ENCODE measurements at places on chromosomes 1 and 21. TPM values are rescaled to one million over a fixed set of nuclear protein-coding genes. Genes with fewer than 3 reads are reported as not detected.

GRCh38 chr1:47555306-47555705, 117.5 kb downstream of the FOXD2 start:
- no peak for DNase-seq

DNA sequence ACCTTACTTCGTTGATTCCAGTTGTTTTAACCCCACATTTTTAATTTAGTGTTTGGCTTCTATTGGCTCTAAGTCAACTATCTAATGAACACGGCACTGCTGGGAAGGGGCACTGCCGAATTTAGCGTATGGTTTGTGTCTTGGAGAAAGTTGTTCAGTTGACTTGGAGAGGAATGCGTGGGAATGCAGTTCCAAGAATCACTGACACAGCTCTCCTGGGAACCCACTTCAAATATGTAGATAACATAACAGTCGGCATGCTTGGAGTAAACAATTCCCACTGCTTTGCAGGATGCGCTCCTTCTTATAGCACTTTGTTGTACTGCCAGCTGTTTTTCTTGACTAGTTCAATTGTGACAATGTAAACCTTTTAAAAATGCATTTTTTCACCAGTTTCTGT, 104.3 kb downstream of the RYR2 start:
- no peak for DNase-seq

The FLG2 gene
- not detected for total RNA-seq

The HAO2 gene
- total RNA-seq = 0.12 TPM

- no peak for DNase-seq
Observed at GRCh38 chr1:197923038-197923437, 5.9 kb downstream of the LHX9 start.

The CFAP74 gene
- total RNA-seq = 0.55 TPM

- DNase-seq = no peak
Observed at GRCh38 chr1:85617633-85618100, 37.1 kb downstream of the CCN1 start.

- DNase-seq = no peak
Observed at GRCh38 chr1:172926070-172926469, 124.7 kb downstream of the TNFSF18 start.

GRCh38 chr1:248421384-248421783, 18.5 kb downstream of the OR2T1 start:
- DNase-seq = no peak

GRCh38 chr1:103516693-103517092, 8.8 kb upstream of the RNPC3 start:
- DNase-seq = no peak

DNA sequence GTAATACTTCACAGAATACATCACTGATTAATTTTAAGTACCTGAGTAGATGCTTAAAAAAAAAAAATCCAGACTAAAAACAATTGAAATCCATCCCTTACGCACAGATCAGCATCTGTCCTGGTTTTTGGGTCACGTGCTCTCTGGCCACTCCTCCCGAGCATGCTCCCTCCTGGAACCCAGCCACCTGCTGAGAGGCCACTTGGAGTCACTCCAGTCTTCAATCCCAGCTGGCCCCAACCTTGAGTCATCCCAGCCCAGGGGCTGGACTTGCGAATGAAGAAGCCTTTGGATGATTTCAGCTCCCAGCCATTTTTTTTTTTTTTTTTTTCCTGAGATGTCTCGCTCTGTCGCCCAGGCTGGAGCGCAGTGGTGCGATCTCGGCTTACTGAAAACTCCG, 8.9 kb downstream of the MAP1LC3C start:
- peak; percentile 88 for DNase-seq

DNA sequence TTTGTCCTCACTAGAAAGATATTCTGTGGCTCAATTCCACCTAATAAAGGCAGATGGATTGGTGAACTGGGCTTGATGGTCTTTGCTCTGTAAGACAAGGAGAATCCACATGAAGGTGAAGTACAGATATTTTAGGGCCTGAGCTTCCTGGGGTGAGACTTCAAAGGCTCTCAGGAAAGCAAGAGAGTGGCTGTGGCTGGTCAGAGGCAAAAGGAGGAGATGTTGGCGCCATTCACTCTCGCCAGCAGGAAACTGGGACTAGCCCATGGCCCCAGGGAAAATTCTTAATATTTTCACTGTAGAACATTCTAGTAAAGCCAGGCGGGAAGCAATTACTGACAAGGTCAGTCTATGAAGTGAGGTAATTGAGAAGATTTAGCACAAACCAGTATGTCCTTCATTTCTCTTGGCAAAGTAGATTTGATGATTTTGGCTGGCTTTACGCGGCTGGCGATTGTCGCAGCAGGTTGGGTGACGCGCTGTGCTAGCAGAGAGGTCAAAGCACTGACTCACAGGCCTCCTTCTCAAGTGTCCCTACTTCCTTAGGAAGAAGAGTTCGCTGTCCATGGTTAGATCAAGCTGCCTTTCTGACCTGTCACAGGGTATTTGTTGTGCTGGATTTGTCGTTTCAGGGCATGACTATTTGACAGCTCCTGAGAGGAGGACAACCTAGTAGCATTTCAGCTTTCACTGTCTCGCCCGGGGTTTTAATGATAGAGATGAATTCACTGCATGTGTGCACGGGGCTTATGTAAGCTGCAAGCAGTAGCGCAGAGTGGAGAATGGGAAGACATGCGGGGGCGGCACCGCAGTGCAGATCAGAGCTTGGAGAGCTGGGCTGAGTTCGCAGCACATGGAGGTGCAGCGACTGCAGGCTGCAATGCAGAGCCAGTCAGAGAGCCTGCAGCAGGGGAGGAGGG, 32.7 kb downstream of the XCL1 start:
- DNase-seq = peak; percentile 72

The RRP15 gene
- 5.3 TPM for total RNA-seq

DNA sequence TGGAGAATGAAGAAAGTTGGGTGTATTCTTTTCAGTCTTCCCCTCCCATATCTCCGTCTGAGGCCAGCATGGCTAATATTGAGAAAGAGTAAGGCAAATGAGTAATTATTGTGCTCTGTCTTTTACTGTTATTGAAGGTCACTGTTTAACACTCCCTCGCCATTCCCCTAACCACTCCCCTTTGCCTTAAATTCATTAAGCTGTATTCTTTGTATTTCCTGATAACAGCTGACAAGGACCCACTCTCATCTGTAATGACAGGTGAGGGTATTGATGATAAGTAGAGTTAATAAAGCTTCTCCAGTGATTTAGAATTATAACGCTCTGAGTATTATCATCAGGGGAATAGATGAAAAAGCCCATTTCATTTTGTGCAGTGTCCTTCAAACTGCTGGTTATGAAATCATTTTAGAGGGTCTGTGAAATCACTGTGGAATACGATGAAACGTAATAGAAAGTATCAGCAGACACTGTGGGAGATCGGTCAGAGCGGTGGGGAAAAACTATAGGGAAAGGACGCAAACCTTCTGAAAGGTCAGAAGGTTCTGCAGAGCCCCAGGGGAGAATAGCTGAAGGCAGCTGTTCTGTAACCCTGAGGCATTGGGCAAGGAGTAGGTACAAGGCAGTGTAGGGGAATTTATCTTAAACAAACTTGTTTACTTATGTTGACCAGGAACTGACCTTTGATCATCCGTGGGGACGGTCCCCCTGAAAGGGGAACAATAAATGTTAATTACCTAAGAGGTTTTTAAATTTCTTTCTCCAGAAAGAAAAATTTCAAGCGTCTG, 46.3 kb upstream of the CACYBP start:
- no peak for DNase-seq

DNA sequence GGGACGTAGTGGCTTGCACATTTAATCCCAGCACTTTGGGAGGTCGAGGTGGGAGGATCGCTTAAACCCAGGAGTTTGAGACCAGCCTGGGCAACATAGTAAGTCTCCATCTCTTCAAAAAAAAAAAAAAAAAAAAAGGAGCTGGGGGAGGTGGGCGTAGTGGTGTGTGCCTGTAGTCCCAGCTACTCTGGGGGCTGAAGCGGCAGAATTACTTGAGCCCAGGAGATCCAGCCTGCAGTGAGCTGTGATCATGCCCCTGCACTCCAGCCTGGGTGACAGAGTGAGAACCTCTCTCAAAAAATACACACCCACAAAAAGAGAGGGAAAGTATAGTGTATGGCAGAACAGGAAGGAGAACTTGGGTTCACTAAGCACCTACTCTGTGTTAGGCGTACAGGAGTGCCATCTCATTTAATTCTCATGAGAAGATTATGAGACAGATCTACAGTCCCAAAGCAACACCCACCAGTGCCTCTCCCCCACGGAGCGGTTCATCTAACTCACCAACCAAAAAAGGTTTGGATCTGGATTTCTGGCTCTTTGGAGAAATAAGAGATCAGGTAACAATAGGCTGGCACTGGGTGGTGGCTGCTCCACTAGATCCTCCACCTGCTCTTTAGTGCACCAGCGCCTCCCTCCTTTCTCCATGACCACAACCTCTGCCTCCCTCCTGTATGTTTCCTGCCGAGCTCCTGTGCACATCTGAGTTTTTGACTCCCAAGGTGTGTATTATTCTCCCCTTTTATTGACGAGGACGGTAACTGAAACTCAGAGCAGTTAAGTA, 1.4 kb upstream of the TRAF5 start:
- no peak for DNase-seq

DNA sequence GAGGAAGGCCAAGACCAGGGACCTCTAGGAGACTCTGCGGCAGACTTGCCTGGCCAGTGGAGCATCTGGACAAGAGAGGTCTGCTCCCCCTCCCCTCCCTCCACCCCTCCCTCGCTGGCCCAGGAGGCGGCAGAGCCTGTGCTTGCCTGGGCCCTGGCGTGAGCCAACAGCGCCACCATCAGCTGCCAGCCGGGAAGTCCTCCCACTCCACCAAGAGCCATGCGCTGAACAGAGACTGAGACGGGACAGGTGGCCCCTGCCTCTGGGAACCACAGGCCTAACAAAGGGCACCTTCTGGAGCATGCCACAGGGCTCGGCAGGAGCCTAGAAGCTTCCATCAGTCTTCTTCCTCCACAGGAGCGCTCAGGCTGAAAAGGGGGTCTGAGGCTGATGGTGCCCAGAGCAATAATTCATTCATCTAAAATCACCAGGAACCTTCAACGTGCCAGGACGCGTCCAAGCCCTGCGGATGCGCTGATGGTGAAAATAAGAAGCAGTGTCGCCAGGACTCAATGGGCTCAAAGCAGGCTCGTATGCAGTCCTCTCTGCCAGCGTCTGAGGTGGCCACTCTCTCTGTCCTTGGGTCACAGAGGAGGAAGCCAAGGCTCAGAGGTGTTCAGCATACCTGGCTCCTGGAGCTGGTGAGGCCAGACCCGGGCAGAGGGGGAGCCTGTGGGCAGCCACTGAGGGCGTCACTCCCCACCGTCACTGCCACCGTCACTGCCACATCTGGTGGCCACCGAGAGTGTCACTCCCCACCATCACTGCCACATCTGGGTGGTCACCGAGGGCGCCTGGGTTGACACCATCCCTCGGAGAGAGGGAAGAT, 161.2 kb downstream of the NPHP4 start:
- no peak for DNase-seq

The PEX10 gene
- total RNA-seq = 23.3 TPM

DNA sequence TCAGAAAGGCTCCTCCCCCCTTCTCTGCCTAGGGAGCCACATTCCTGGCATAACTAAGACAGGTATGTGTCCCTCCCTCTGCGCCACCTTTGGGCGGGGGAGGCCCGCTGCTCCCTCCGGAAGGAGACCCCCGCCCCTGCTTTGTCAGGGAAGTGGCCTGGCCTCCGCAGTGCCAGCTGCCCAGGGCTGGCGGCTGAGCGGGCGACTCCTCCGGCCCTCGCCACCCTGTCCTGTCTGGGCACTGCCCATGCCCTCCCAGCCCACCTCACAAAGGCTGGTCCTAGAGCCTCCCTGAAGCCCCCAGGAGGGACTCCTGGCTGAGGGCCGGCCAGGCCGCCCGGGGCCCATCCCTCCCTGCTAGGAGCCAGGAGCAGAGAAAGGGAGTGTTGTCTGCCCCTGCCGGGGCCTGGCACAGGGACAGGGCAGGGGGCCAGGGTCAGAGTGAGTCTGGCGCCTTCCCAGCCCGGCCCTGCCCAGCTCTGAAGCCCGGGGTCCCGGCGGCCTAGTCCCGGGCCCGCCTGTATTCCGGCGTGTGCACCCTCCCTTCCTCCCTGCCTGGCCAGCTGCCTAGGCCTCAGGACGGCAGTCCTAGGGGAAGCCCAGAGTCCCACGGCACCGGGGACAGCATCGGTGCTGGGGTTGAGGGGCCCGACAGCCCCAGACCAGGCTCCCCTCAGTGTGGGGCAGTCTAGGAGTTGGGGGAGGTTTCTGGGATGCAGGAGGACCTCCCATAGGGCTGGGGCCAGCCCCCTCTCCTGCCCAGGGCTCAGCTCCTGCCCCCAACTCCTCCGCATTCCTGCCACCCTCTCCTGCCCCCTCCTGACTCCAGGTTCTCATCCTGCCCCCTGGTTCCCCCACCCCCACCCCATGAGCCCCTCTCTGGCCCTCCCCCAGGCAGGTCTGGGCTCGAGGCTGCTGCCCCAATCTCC, 5.1 kb downstream of the AGRN start:
- no peak for DNase-seq

The PGBD2 gene
- 4.3 TPM for total RNA-seq

GRCh38 chr1:246221485-246222255, 285.4 kb downstream of the SMYD3 start:
- DNase-seq = no peak

DNA sequence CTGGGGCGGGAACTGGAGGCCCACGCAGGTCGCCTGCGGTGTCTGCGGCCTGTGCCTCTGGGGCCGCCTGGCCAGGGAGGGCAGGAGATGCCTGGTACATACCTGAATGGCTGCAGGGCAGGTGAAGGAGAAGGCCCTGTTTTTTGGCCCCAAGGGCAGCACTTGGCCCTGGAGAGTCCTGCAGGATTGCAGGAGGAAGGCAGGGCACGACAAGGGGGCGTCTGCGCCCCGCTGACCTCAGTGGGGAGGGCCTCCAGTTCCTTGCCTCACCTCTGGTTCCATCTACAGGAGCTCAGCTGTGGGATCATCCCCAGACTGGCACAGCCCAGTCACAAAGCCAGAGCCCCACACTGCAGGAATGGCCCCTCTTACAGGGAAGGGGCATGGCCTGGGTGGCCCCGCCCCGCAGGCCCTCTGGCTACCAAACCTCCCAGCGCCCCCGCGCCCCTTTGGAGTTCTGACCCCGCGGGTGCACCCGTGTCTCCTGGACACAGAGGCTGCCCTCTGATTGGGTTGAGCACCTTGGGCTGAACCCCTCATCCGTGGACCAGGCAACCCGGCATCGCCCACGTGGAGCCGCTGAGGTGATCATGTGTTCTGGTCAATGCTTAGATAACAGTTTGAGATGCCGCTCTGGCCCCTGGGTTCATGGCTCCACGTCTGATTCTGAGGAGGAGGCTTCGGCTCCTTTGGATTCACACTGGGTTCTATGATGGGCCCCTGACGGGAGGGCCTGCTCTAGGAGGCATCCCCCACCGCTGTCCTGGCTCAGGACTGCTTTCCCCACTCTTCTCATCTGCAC, 1.3 kb upstream of the PEX10 start:
- no peak for DNase-seq

The GJA4 gene
- total RNA-seq = 4.9 TPM

GRCh38 chr1:201826830-201827229, 2.1 kb upstream of the IPO9 start:
- DNase-seq = no peak
